Thymus (tissue), 14 donors: ENCODE measurements at places on chromosomes 11 and 22.
A peak's percentile ranks its signal among the peaks of the same experiment; 100 is the strongest.

DNA sequence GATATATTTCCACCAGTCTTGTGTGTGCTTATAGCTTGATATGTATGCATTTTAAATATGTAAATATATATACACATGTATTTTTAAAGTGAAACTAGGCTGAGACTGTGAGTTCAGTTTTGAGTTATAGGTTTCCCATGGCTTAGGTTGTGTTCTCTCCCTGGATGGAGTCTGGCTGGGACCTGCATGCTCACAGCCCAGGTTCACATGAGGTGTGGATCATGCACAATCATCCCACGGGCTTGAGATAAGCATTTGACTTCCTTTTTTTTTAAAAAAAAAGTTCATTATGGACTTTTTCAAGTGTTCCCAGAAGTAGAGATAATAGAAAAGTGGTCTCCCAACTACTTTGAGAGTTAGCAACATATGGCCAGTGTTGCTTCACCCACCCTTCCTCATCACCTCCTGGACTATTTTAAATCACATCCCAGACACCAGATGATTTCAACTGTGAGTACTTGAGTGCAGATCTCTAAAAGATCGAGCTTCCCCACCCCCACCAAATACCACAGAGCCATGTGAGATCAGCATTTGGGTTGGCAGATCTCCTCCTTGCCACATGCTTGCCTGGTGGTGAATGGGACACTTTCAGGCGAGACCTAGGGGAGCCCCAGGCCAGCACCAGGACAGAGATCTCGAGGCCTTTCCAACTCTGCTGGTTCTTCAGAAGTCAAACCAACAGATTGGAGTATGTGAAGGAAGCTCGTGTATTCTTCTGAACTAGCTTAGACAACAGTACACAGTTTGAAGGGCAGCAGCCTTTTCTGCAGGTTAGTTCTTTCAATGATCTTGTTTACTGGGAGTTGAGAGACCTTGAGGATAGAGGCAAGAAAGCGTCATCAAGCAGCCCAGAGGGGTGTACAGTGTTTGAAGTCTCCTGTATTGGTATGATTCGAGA lies 15.9 kb downstream of the MED15 start:
- H3K4me3 ChIP-seq, result no peak overlapping the region
- peaks cover 44% of the 10 kb centered on the region for H3K36me3 ChIP-seq
- DNase-seq, result no peak
- no peaks in the 10 kb centered on the region for H3K27me3 ChIP-seq

DNA sequence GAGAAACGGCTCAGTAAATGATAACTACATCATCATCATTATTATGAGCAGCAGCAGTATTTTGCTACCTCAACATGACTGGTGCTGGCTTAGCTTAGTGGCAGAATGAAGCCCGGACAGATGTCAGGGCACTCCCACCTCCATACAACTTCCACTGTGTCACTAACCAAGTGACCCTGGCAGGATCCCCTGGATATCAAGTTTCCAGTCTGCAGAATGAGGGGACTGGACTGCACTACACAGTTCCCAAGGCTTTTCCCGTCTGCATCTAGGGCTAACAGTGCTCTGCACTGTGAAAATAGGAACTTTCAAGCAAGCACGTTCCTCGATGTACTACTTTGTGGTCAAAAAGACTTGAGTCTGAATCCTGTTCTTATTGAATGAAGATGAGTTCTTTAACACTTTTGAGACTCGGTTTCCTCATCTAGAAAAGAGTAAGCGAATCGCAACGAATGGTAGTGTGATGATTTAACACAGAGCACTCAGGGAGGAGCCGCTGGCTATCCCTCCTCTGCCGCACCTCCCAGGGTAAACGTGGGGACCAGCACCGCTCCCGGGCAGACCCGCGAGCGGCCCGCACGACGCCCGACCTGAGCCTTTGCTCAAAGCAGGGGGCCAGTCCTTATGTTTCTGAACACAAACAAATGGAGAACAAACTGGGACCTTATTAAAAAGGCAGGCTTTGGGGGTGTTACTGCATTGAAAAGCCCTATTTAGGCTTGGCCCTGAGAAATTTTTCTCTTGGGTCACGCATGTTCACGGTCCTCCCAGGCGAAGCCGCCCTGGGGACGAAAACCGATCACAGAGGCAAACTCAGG lies 910 bp downstream of the CLTCL1 start:
- peaks cover 26% of the 10 kb centered on the region for H3K4me1 ChIP-seq
- DNase-seq, result no peak
- H3K4me3 ChIP-seq, result peak overlapping the region; percentile 71

GRCh38 chr11:122862091-122862490 lies 20.5 kb upstream of the JHY start:
- no peaks in the 10 kb centered on the region for H3K27me3 ChIP-seq
- no peaks in the 10 kb centered on the region for H3K4me1 ChIP-seq
- H3K4me3 ChIP-seq, result no peak overlapping the region
- no peak for DNase-seq
- H3K27ac ChIP-seq, result no peak overlapping the region

- peaks cover 60% of the 10 kb centered on the region for H3K4me1 ChIP-seq
- no peak overlapping the region for H3K27ac ChIP-seq
- H3K4me3 ChIP-seq, result no peak overlapping the region
- H3K27me3 ChIP-seq, result no peaks in the 10 kb centered on the region
Measured at GRCh38 chr11:111419181-111419580, 40.1 kb upstream of the POU2AF1 start.

DNA sequence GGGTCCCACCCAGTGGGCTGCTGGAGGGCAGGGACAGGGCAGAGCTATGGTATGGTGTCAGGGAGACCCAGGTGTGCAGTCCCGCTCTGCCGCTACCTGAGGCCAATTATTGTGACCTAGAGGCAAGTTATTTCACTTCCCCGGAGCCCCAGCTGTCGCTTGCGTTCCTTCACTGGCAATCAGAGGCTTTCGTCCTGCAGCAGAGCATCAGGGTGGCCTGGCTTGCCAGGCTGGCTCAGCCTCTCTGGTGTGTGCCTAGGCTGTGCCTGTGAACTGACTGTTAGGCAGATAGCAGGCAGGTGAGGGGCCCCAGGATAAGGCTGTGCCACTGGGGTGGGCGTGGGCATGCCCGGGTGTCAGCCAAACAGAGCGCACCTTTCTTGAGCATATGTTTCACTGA lies 31.4 kb downstream of the GLB1L2 start:
- peaks cover 3% of the 10 kb centered on the region for H3K4me1 ChIP-seq
- no peaks in the 10 kb centered on the region for H3K36me3 ChIP-seq
- peaks cover 9% of the 10 kb centered on the region for H3K27me3 ChIP-seq

DNA sequence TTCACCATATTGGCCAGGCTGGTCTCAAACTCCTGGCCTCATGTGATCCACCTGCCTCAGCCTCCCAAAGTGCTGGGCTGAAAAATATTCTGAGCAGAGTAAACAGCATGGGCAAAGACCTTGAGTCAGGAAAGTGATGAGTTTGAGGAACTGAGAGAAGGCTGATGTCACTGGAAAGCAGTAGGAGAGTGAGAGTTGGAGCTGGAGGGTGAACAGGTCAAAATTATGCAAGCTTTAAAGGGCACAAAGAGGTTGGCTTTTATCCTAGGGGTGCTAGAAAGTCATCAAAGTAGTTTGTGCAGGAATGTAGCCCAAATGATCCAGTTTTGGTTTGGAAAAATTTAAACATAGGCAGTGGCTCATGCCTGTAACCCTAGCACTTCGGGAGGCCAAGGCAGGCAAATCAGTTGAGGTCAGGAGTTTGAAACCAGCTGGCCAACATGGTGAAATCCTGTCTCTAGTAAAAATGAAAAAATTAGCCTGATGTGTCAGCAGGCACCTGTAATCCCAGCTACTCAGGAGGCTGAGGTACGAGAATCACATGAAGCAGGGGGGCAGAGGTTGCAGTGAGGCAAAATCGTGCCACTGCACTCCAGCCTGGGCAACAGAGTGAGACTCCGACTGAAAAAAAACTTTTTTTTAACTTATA lies 44.7 kb upstream of the CXCR5 start:
- no peak overlapping the region for H3K4me3 ChIP-seq
- H3K36me3 ChIP-seq, result no peaks in the 10 kb centered on the region
- no peaks in the 10 kb centered on the region for H3K27me3 ChIP-seq
- H3K27ac ChIP-seq, result no peak overlapping the region
- H3K4me1 ChIP-seq, result no peaks in the 10 kb centered on the region

- no peaks in the 10 kb centered on the region for H3K27me3 ChIP-seq
- no peak overlapping the region for H3K4me3 ChIP-seq
- no peak for DNase-seq
- H3K4me1 ChIP-seq, result no peaks in the 10 kb centered on the region
- H3K36me3 ChIP-seq, result peaks cover 5% of the 10 kb centered on the region
- H3K27ac ChIP-seq, result no peak overlapping the region
Measured at GRCh38 chr11:78539506-78539905, 35.2 kb downstream of the NARS2 start.

GRCh38 chr11:79077702-79078330 lies 363.0 kb downstream of the TENM4 start:
- H3K27me3 ChIP-seq, result no peaks in the 10 kb centered on the region
- no peak overlapping the region for H3K27ac ChIP-seq
- no peak overlapping the region for H3K4me3 ChIP-seq

DNA sequence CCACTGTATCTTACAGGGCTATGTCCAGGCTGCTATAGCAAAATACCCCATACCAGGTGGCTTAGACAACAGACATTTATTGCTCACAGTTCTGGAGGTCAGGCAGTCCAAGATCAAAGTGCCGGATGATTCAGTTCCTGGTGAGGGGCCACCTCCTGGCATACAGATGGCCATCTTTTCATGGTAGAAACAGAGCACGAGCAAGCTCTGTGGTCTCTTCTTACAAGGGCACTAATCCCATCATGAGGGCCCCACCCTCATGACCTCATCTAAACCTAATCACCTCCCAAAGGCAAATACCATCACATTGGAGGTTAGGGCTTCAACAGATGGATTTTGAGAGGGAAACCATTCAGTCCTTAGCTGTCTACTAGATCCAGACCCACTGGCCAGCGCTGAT lies 117.4 kb upstream of the NECTIN1 start:
- no peak overlapping the region for H3K4me3 ChIP-seq
- no peaks in the 10 kb centered on the region for H3K27me3 ChIP-seq
- no peak overlapping the region for H3K27ac ChIP-seq
- DNase-seq, result no peak
- no peaks in the 10 kb centered on the region for H3K36me3 ChIP-seq

- H3K4me3 ChIP-seq, result peak overlapping the region; percentile 97
- H3K27me3 ChIP-seq, result peaks cover 2% of the 10 kb centered on the region
- DNase-seq, result no peak
- H3K36me3 ChIP-seq, result peaks cover 27% of the 10 kb centered on the region
Measured at GRCh38 chr11:65182258-65183170, 786 bp downstream of the CAPN1 start.
